NCI-H2171 (cell line): ENCODE measurements at places on chromosomes 7 and 10.

- no peak for DNase-seq
Measured at GRCh38 chr10:118238573-118239235, 103.4 kb downstream of the FAM204A start.

GRCh38 chr7:50156706-50157105 lies 63.7 kb upstream of the ZPBP start:
- no peak for DNase-seq

DNA sequence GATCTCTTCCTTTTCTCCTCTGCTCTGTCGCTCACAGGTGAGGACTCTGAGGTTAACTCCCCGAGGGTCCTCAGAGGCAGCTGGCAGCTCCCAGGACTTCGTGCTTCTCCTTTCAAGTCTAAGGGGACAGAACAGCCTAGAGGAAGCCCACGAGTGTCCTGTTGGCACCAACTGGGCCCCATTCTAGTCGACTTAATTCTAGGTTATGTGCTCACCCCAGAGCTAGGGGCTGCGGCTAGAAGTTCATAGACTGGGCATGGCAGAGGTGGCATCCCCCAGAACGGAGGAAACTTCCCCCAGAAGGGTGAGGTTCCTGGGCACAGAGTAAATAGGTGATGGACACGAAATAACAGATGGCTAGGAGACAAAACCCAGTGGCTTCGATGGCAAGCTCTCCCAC lies 259.4 kb downstream of the TEX36 start:
- DNase-seq, result no peak

- no peak for DNase-seq
Measured at GRCh38 chr10:59003203-59003602, 173.2 kb upstream of the PHYHIPL start.

DNA sequence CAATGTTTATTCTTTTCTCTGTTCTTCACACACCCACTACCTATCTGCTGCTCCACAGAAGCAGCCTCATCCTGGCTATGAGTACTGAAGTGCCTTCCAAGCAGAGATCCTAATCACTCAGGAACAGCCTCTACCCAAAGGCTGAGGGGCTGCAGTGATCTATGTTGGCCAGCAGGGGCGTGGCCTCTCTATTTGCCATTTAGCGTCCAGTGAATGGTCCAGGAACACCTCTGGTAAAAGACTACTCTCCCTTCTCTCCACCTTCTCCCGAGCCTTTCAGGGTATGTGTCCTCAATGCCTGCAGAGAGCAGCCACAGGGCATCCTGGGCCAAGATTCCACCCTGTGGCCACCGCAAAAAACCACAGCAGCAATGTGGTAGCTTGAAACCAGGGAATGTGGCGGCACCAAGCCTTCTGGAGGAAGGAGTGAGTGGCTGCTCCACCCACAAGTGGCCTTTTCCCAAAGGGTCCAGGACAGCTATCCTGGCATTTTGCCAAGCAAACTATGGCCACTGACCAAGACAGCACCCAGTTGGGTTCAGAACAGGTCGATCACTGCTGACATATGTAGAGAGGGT lies 70.9 kb downstream of the SYPL1 start:
- no peak for DNase-seq

DNA sequence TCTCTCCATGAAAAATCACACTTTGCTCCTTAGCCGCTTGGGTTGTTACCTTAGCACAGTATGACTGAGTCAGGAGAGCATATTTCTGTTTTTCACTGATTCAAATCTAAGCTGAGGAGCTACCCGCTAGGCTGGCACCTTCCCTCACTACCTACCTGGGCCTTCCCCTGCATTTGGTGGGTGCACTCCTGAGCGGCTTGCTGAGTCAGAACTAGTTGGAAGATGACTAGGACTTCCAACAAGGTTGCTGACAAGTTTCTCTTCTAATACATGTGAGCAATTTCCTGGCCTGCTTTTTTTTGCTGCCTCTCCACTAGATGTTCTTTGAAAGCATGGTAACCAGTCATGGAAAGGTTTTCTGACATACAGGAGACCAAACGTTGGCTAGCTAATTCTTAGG lies 43.8 kb upstream of the SEC61G start:
- DNase-seq, result no peak

- no peak for DNase-seq
Measured at GRCh38 chr10:55287346-55287745, 486.3 kb upstream of the PCDH15 start.

- DNase-seq, result peak; percentile 27
Measured at GRCh38 chr7:123594813-123595241, 6.8 kb upstream of the ASB15 start.

DNA sequence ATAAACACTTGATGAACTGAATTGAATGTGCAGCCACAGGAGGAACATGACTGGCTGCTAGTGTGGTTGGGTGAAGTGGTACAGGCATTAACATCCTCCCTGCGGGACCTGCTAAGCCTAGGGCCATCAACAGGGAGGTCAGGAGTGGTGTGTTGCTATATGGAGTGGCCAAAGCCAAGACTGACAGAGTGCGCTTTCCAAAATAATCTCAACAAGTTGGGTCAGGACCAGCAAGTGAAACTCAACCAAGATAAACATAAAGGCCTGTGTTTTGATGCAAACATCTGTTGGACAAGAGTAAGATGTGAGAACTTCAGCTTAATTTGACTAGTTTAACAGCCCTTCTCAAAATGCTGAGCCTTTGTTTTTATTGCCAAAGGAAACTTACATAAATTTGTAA lies 97.7 kb downstream of the WDFY4 start:
- no peak for DNase-seq

DNA sequence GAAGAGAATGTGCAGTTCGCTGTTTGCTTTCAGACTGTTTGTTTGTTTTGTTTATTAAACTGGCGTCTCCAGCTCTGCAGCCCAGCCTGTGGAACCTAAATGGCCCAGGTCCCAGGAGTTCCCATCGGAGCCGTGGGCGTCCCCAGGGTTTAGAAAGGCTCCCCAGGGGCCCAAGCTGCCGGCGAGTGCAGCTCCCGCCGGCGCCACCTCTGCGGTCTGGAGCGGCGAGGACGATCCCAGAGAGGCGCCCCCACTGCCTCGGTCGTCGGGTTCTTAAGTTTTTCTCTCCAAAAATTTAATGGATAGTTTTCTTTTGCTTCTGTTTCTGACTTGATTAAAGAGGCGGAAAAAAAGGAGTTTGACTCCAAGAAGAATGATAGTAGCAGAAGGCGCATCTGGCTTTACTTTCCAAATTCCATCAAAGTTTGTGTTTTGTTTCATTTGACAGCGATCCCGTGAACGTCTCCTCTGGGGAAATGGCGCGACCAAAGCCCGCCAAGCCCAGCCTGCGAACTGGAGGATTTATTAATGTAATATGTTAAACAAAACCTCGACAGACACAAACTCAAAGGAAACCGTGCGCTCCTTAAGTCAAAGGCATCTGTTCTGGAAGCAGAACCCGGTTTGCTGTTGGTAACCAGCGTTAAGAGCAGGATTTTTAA lies 718 bp upstream of the FZD1 start:
- DNase-seq, result peak; percentile 76

GRCh38 chr7:142832417-142832816 lies 22.5 kb upstream of the EPHB6 start:
- no peak for DNase-seq
